NCI-H2081 treated with DMSO at 0.1 percent for 48 hours (cell line): ENCODE measurements at places on chromosomes 13 and 19.

DNA sequence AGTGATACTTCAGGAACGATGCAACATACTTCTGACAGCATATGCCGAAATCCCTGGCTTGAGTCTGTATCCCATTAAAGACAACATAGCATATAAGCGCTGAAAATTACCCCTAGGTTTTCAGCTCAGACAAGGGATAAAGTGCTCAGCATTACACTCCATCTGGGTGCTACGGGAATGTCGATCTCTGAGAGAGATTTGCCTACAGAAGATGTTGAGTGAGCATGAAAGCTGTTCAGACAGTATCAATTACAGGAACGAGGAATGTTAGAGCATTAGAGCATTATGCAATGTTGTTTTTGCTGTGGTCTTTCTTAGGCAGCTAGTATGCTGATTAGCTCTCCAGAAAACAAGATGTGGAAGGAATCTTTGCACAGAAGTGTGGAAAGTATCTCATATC is 484.5 kb downstream of the LIG4 start:
- no peak for DNase-seq

DNA sequence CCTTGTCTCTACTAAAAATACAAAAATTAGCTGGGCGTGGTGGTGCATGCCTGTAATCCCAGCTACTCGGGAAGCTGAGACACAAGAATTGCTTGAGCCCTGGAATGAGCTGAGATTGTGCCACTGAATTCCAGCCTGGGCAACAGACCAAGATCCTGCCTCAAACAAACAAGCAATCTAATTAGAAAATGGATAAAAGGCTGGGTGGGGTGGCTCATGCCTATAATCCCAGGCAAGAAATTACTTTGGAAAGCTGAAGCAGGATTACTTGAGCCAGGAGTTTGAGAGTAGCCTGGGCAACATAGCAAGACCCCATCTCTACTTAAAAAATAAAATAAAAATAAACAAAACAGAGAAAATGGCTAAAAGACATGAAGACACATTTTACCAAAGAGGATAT is 77.0 kb downstream of the CAB39L start:
- DNase-seq: no peak

GRCh38 chr13:23986619-23987018 is 89.3 kb upstream of the C1QTNF9B start:
- DNase-seq: no peak

- DNase-seq: no peak
Observed at GRCh38 chr13:37306778-37307544, 201.5 kb upstream of the CSNK1A1L start.

- peak; percentile 78 for DNase-seq
Observed at GRCh38 chr13:80562433-80563156, 221.7 kb upstream of the SPRY2 start.

DNA sequence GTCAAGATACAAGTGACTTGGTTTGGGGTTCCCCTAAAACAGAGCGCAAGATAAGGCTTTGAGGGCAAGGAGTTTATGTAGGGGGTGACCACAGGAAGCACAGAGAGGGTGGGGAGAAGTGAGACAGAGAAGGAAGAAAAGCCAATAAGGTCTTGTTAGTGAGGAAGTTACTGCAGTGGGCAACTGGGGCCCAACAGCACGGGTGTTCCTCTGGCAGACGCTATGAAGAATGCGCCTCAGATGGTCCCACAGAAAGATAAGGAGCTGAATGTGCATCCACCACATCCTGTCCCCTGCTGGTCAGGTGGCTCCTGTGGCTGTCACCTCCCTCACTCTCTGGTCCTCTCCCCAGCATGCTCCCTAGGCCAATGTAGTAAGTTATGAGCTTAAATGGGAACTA is 333.5 kb downstream of the TSHZ3 start:
- no peak for DNase-seq

- no peak for DNase-seq
Observed at GRCh38 chr13:100512422-100512821, 76.2 kb downstream of the GGACT start.

DNA sequence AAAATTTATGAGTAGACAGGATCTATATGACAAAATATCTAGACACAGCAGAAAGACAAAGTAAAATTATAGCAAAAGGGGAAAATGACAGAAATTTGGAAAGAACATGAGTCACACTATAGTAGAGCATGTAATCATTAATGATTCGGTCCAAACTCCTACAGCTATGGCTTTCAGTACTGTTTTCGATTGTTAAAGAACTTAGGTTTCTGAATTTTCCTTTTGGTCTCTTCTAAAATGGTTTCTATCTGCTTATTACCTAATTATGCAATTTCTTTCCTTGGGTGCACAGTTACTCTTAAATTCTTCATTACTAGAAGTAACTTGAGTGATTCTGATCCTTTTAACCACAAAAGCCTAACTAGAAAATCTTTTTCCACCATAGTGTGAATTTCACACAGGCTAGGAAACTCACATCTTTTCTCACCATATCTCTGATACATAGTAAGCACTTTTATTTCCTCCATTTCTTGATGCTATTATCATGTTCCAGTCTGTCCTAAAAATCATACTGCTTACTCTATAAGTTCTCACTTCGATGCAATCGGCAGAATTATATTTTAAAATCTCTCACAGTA is 1101.4 kb downstream of the PCDH9 start:
- DNase-seq: no peak

DNA sequence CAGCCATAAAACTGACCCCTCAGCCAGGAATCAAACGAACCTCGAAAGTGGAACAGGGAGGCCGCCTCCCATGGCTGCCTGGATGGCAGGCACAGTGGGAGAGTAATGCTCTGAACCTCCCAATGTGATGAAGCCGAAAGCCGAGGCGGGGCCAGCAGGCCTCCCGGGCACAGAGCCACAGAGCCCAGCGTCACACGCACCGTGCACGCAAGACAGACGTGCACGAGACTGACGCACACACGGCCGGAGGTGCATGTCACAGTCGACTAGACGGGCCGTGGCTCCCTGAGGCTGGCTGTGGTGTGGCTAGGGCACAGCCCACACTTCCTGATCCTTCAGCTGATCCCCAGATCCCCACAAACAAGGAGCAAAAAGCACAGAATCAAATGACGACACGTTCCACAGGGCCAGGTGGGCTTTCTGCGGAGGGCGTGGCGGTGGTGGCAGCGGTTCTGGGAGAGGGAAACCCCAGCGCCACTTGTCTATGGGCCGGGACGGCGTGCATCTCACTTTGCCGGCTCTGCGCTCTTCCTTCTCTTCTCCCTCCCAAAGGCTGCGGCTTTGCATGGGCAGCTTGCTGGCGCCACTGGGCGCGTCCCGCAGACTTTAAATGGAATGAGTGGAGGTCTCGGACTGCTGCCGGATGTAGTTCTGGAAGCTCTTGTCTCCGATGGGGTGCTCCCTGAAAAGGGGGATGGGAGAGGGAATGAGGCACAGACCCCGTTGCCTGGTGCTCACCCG is 5.0 kb upstream of the C13orf46 start:
- DNase-seq: no peak

DNA sequence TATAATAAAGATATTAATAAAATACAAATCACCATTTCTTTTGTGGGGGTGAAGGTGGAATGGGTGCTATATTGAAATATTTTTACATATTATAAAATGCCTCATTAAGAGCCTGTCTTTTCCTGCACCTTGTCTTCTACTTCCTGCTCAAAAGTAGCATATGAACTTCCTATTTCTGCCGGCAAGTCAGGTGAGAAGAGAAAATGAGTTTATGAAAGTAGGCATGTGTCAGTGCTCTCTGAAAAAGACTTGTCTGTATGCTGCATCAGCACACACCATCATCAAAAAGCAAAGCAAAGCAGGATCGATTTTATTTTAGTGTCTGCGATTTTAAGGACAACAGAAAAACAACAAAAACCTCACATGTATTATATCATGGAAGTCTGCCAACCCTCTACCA is 114.2 kb downstream of the RAP2A start:
- no peak for DNase-seq

DNA sequence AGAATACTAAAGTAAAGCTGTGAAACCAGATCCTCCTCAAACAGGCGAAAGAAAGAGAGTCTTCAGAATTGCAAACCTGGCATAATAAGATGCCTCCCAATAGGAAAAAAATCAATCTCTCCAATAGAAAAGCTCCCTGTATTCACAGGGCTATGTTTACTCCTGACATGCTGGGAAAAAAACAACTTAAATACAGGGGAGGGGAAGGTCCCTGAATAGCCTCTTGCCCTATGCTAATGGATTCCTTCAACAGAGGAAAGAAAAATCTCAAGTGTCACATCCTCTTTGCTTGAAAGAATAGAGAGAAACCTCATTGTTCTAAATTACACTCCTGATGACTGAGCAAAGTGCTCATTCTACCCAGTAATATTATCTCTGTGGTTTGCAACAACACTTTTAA is 1271.1 kb upstream of the PRR20A start:
- no peak for DNase-seq

DNA sequence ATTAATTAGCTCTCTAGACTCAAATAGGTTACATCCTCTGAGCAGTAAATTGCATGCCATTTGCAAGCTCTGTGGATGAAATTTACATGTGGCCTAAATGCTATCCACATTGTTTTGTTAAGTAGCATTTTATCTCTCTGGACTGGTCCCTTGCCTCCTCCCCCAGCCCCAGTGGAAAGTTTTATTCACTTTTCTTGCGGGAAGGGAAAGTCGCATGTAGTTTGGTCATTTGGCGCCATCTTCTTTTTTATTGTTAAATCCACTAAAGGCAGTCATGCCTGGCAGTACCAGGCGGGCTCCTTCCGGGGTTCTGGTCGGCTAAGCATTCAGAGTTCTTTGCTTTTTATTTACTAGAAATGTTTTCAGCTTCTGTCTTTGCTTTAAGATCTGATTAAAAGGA is 188.7 kb downstream of the TM9SF2 start:
- DNase-seq: no peak

DNA sequence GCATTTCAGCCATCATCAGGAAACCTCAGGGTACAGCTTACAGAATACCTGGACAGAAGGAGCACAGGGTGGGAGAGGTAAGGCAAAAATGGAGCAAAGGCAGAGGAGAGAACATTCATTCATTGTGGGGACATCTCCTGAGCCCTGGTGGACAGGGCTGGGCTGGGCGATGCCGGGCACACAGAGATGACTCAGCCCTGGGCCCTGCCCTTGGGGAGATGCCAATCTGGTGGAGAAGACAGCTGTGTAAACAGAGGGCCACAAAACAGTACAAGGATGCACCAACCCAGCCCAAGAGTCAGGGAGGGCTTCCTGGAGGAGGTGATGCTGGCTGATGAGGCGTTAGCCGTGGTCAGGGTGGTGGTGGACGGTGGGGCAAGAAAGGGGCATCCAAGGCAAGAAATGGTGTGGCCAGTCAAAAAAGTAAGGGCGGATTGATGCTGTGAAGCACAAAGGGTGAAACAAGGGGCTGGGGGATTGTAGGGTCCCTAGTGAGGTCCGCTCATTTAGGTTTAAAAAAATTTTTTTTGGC is 3.6 kb upstream of the HAS1 start:
- no peak for DNase-seq
